Activated CD8-positive, alpha-beta T cell treated with anti-CD3 and anti-CD28 coated beads for 36 hours (primary cell): ENCODE measurements at places on chromosomes 5 and 9. TPM values are rescaled to one million over a fixed set of nuclear protein-coding genes. Genes with fewer than 3 reads are reported as not detected.

PGM5 gene
- not detected for total RNA-seq

CEMIP2 gene
- 63.5 TPM for total RNA-seq

FBLL1 gene
- not detected for total RNA-seq

SPAAR gene
- total RNA-seq, result not detected

TRIM7 gene
- total RNA-seq, result 1.1 TPM

PCDHB13 gene
- not detected for total RNA-seq

CARTPT gene
- total RNA-seq, result not detected

RNF44 gene
- total RNA-seq, result 62.7 TPM

CD14 gene
- total RNA-seq, result 0.36 TPM
